Activated CD4-positive, alpha-beta T cell treated with anti-CD3 and anti-CD28 coated beads for 36 hours (primary cell): ENCODE measurements at places on chromosomes 7 and 10. TPM values are rescaled to one million over a fixed set of nuclear protein-coding genes. Genes with fewer than 3 reads are reported as not detected.

- peak; percentile 48 for DNase-seq
Observed at GRCh38 chr7:73865738-73866445, 4.9 kb downstream of the TMEM270 start.

DNA sequence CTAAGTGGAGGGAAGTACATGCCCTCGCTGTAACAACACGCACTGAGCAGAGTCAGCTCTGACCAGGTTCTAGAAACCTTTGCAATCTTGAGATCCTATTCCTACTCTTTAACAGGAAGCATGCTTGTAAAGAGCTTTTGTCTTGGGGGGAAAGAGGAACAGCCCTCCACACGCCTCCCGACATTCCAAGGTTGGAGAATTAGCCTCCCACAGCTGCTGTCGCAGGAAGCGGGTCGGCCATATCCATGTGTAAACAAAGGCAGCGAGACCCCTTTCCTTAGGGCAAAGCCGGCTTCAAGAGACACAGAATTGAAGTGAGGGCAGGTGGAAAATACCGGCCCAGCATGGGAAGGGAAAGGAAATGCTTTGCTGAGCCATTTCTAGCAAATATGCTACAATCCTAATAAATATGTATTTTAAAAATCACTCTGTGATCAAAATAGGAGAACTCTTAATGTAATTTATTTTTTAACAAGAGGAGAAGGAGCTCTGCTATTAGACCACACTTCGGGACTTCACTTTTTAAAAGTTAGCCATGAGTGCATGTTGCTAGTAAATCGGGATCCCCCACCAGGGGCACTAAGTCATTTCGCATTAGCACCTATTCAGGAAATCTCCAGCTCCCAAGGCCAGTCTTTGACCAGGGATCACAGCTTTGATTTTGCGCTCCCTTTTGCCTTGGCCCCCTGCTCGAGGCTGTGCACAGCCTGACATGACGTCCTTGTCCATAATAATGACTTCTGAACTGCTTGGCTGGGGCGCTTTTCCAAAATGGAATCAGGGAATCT is 55.9 kb downstream of the FAM204A start:
- DNase-seq: no peak

The ZNF33B gene
- total RNA-seq: 10.5 TPM

DNA sequence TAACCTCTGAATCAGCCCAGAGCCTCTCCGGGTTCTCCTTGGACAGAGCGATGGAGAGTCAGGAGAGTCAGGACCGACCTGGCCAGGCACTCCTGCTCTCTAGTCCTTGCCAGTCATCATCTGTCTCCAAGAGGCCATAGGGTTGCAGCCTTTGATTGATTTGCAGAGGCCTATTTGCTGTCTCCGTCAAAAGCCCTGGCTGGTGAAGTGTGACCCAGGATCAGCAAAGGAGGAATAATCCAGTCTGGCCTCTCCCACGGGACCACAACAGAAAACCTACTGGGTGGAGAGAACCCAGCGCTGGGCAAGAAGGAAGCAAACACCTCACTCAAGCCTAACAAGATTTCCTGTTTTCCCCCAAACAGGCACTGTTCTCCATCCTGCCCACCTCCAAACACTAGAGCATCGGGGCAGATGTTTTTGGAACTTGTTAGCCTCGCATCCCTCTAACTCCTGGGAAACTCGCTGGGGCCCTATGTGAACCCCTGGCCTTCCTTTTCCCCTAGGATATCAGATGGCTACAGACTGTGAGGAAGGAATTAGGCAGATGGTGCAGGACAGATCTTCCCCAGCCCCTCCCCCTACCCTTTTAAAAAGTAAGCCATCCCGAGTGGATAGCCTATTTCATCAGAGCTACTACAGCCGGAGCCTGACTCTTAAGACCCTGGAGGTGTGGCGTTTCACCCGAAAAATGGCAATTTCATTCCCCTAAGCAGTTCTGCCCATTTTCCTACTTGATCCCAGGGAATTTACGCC is 54.3 kb downstream of the PODXL start:
- DNase-seq: no peak

GRCh38 chr7:131819891-131820290 is 263.5 kb upstream of the PODXL start:
- no peak for DNase-seq

The GATA3 gene
- total RNA-seq: 30.2 TPM

DNA sequence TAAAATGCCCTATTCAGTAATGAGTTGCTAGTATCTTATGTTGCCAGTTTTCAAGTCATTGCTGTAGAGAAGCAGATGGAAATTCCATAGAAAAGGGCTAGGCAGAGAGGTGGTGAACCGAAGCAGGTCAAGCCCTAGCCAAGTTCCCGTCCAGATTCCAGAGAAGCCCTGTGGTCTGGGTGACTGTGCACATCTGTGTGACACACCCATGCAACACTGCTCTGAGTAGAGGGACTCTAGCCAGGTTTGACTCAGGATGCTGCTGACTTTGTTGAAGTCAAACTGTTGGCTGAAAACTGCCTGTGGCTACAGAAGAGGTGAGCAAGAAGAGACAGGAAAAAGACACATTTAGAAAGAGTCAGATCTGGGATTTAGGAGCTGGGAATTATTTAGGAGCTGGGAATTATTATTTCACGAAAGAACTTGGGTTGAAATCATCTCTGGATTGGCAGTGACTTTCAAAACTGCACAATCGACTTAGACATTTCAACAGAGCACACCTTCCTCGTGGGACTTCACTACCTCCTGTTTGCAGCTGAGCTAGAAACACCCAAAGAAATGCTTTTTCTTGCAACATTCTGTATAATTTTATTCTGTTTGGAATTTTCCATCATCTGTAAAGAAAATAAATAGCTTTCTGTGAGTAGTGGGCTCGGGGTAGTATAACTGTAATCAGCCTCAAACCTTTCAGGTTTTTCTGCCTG is 149.1 kb upstream of the PRKCQ start:
- DNase-seq: no peak

GRCh38 chr10:78259391-78259790 is 225.7 kb downstream of the RPS24 start:
- DNase-seq: no peak

The STK17A gene
- 43.2 TPM for total RNA-seq

GRCh38 chr7:16702441-16702840 is 51.1 kb upstream of the TSPAN13 start:
- no peak for DNase-seq

GRCh38 chr7:49091519-49091918 is 167.2 kb downstream of the CDC14C start:
- no peak for DNase-seq

DNA sequence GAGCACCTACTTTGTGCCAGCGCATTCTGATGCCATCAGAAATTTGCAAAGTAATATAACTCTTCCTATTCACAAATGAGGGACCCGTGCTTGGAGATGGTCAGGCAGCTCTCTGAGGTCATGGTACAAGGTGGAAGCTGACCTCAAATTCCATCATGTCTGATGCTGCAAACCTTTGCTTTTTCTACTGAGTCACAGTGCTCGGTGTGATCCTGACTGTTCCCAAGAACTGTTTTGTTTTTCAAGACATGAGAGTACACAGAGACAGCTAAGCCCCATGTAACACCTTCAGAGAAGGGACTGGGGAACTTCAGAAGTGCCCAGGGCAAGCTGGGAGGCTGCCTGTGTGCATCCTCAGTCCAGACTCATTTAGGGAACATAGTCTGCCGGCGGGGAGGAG is 111.3 kb downstream of the FRMD4A start:
- DNase-seq: no peak

The ZNF804B gene
- not detected for total RNA-seq

The ABCF2 gene
- total RNA-seq: 48.4 TPM

The VSTM4 gene
- 0.11 TPM for total RNA-seq

DNA sequence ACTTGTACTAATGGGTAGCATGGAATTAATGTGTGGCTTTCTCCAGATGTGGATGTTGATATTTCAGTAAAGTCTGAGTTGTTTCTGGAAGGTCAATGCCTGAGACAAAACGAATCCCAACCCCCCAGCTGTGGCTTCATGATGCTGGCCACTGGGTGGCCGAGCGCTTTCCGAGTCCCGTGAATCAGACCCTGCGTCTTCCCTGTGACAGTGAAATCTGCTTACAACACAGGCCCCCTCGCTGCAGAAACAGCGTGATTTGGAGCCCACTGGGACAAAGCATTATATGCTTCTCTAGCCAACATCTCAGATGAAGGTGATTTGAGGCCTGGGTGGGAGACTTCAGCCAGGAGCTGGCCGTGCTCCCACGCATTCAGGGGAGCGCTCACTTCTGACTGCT is 124.7 kb downstream of the WDR37 start:
- DNase-seq: no peak

- DNase-seq: no peak
Observed at GRCh38 chr10:117000580-117000979, 4.4 kb downstream of the SHTN1 start.

The ARL5B gene
- total RNA-seq: 11.3 TPM

The PRLHR gene
- total RNA-seq: not detected

- DNase-seq: no peak
Observed at GRCh38 chr10:16586358-16587138, 64.9 kb upstream of the C1QL3 start.

DNA sequence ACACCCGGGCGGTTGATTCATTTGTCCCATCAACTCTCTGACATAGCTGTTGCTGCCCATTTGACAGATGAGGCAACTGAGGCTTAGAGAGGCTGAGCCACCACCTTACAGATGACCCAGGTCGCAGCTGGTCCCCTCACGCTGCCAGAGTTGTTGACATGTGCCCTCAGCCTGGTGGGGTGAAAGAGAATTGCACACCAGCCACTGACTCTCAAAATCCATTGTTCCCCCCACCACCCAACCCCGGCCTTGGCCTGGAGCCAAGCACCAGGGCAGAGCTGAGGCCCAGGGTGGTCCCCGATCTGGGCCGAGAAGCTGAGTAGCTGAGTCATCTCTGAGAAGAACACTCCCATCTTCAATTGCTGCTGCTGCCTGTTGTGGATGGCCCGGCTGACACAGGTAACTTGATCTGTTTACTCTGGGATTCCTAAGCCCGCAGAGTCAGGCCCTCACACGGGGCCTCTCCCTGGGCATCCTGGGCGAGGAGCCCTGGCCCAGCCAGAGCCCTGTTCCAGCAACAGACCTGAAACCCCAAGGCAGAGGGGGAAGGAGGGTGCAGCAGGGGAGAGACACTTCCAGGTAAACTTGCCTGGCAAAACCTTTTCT is 27.5 kb downstream of the PVRIG start:
- DNase-seq: no peak

GRCh38 chr7:120567204-120567603 is 290.7 kb downstream of the TSPAN12 start:
- no peak for DNase-seq

GRCh38 chr10:88104223-88104622 is 240.8 kb downstream of the PTEN start:
- DNase-seq: no peak

The TRUB1 gene
- total RNA-seq: 13.4 TPM

- no peak for DNase-seq
Observed at GRCh38 chr7:40192036-40192435, 57.2 kb downstream of the SUGCT start.

- no peak for DNase-seq
Observed at GRCh38 chr7:12423355-12423996, 19.8 kb upstream of the VWDE start.

DNA sequence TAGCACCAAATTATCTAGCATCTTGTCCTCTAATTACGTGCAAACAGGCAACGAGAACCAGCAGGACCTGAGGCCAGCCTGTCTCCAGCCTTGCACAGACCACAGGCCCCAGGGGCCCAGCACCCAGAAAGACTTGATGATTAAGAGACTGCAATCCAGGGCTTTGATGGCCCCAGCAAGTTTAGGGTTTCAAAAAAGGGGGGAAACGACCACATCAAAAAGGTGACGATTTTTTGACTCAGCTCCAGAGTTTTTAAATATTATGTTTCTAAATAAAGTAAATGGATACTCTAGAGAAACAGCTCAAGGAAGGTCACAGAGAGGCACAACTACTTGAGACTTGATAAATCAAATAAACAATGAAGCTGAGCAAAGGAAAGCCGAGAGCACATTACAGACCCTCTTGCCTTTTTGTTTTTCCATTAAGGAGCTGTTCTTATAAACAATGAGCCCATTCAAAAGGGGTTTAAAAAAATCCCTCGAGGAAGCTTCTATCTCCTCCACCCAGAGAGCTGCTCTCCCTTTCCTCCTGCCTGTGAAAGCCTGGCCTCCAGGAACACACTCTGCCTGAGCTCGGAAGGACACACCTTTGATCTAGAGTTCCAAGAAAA is 44.1 kb downstream of the GLI3 start:
- DNase-seq: peak; percentile 9

GRCh38 chr7:84328571-84328970 is 134.0 kb upstream of the SEMA3A start:
- no peak for DNase-seq

The CXCL12 gene
- total RNA-seq: not detected

DNA sequence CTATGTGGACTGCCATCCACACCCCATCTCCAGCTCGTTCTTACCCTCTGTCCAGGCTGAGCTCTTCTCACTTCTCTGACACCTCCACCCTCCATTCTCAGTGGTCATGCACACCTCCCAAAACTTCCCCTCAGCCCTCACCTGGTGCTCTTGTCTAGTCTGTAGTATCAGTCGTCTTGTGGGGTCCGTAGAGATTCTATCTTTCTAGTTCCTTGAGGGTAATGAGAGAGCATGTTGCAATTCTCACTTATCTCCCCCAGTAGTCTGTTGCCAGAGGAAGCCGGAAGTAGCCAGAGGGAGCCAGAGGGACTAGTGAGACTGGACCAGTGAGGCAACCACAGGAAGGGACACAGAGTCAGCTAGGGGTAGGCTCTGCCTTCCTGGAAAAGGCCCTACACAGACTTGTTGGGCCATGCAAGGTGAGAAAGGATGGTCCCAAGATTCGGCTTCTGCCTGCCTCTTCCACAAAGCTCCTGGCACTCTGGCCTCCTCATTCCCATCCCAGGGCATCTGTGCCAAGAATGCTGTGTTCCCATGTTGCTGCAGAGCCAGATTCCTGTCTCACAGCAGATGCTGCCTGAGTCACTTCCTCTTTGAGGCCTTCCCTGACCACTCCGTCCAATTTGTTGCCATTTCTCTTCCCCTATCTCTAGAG is 50.6 kb upstream of the DUSP5 start:
- DNase-seq: no peak

- peak; percentile 45 for DNase-seq
Observed at GRCh38 chr7:131031099-131031868, 296.4 kb upstream of the MKLN1 start.

DNA sequence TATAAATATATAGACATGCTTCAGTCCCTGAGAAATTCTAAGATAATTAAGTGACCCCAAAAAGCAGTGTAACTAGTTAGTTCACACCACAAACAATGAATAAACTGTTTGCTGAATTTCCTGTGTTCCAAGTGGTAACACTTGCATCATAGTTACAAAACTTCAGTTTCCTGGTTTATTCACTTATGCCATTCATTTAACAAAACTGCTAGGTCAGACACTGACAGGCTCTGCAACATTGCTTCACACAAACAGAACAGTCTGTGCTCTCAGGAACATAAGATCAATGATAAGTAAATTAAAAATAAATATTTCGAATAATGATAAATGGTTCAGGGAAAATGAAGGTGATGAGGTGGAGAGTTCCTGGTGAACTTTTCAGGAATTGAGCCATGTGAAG is 133.3 kb upstream of the NAMPT start:
- DNase-seq: no peak

DNA sequence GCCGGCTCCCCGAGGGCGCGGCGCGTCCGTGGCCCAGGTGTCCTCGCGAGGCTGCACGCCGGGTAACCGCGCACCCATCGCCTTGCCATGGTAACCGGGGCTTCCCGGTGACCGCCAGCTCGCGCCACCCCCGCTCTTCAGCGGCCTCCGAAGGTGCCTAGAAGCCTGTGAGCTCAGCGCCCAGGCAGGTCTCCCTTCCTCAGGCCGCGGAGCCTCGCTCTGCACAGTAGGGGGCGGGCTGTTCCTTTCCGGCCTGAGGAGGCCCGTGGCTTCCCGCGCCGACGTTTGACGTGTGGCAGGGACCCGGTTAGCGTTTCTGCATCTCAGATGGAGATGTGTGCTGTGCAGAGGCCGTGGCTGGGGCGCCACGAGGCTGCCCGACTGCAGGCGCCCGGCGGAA is 117.1 kb downstream of the DYNC2I1 start:
- DNase-seq: peak; percentile 72
